ENCODE measurements at places on chromosomes 11 and 22.
A peak's percentile ranks its signal among the peaks of the same experiment; 100 is the strongest.

DNA sequence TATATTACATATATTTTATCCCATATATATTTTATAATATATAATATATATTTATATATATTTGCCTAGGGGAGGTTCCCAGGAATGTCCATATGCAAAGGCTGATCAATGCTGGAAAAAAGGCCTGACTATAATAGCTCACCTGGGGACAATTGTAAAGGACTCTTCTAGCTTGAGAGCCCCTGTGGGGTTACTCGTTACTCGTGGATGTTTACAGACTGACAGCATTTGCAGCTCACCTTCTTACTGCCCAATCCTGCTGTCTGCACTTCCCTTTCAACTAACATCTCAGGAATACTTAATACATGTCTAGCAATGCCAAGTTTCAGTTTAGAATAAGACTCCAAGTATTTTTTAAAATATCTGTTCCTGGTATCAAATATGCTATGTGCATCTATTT is 1365.4 kb upstream of the RAG2 start:
- no peak for DNase-seq
- no peaks in the 10 kb centered on the region for H3K27me3 ChIP-seq
- H3K4me3 ChIP-seq: no peak overlapping the region
- no peaks in the 10 kb centered on the region for H3K4me1 ChIP-seq
- H3K36me3 ChIP-seq: no peaks in the 10 kb centered on the region

DNA sequence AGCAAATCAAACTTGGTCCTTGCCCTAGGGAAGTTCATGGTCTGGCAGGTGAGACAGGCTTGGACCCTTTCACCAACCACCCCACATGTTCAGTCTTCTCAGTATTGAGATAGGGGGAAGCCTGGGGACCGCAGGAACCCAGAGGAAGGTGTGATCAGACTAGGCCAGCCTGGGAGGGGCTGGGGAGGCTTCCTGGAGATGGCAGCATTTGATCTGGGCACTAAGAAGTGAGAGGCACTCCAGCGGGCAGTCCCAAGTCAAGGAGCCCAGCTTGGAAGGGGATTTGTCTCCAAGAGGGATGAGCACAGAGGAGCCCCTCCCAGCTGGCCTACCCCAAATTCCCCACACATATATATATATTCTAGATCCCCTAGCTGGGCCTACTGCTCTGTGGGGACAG is 5.4 kb downstream of the LRRC32 start:
- peaks cover 17% of the 10 kb centered on the region for H3K27me3 ChIP-seq
- H3K36me3 ChIP-seq: no peaks in the 10 kb centered on the region
- peak overlapping the region; percentile 42 for H3K27ac ChIP-seq
- H3K4me3 ChIP-seq: no peak overlapping the region
- no peak for DNase-seq

- no peaks in the 10 kb centered on the region for H3K4me1 ChIP-seq
- H3K36me3 ChIP-seq: no peaks in the 10 kb centered on the region
- DNase-seq: no peak
- no peak overlapping the region for H3K27ac ChIP-seq
- H3K4me3 ChIP-seq: no peak overlapping the region
These were observed 580.6 kb upstream of the ANO5 start for GRCh38 chr11:21612326-21612725.

DNA sequence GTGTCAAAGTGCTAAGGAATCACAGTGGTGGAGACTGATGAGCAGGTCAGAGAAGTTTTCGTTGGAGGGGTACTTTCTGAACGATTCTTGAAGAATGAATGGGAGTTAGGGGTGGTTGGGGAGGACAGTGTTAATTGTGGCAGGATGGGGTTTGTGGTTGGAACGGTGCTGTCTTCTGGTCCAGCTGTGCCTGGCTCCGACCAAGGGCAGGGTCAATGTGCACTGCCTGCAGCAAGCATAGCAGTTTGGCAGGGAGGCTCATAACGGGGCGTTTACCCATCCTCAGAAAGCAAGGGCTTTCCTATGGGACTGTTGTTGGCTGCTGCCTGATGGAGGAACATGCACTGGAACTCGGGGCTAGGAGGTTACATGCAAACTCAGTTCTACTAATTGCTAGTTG is 265.8 kb downstream of the KIRREL3 start:
- H3K27ac ChIP-seq: no peak overlapping the region
- no peak for DNase-seq
- H3K4me1 ChIP-seq: no peaks in the 10 kb centered on the region
- no peaks in the 10 kb centered on the region for H3K36me3 ChIP-seq
- no peaks in the 10 kb centered on the region for H3K27me3 ChIP-seq
- no peak overlapping the region for H3K4me3 ChIP-seq

Data from T-cell (primary cell).